ENCODE measurements at places on chromosomes 12 and 14.

DNA sequence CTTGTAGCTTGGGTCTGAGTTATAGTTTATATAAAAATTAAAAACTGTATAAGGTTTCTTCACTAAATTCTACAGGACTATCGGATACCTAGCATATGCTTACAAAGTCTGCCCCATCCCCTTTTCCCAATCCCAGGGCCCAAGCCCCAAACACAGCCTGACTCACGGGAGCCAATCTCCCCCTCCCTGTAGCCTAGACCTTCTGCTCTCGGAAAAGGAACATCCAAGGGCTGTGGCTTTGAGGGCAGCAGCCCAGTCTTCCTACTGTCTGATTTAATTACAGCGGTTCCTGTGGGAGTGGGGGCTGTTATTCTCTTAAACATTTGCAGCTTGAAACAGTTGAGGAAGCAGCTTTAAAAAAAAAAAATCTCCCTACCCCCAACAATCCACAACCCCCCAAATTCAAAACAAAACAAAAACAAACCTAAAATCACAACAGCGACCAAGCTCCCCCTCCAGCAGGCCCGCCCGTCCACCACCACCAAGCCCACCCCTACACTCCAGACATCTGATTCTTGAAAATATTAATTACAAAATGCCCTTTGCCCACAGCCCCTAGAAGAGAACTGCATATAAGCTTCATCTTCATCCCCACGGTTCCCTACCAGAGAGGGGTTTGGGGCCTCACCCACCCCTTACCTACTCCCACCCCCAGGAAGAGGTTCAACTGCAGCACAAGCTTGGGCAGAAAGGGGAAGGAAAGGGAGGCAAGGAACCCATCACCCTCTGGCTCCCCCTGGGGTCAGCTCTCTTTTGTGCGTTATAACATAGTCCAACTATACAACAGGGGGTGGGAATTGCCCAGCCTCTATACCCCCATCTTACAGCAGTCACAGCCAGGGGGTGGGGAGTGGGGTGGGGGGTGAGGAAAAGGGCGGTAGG, 1.1 kb upstream of the PRKAG1 start:
- DNase-seq: peak; percentile 60

- no peak for DNase-seq
Measured at GRCh38 chr12:40742041-40742440, 49.8 kb downstream of the CNTN1 start.

DNA sequence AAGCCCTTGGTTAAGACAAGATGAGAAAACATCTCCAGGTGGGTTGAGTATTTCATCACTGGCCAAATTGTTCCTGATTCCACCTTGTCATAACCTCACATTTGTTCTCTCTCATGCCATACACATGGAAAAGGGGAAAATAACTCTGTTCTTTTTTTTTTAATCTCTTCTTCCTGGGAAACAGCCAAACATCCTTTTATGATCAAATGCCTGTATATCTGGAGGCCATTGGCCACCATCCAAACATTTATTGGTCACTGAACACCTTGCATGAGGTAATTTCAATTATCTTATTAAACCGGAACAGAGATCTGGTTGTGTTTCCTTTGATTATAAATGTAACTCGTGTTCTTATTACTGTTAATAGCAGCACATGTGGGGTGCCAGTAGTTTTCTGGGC, 469.6 kb downstream of the NPAS3 start:
- no peak for DNase-seq

DNA sequence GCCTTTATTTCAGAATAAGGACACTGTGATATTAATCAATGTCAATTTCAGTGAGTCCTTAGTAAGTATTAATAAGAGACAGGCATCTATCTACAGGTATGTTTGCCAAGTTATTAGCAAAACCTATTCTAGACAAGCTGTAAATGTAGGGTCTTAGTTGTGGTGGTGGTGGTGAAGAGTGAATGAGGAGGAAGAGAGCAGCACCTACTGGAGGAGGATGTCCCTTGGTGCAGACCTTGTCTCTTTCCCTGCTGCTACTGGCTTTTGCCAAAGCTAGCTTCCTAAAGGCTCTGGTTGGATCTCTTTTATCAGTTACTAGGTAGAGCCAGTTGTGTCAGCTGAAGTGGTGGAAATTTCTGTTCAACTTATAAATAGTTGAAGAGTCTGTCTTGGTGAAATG, 304.8 kb upstream of the ATP2B1 start:
- DNase-seq: no peak

- DNase-seq: no peak
Measured at GRCh38 chr14:54226558-54226957, 170.2 kb upstream of the CDKN3 start.

DNA sequence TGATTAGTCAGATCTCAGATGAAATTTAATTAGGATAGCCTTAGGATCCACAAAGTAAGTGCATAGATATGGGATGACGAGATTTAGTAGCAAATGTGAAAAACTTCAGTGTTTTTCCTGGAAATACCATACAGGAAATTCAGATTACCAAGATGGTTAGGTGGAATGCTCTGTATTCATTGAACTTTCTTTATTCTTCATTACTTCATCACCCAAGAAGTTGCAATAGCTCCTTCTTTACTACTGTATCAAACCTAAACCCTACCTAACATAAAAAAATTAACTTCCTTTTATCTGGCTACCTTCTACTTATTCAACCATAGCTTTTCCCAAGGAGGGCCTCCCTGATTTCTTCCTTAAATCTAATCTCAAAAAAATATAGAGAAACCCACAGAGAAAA, 100.4 kb downstream of the TTC6 start:
- DNase-seq: no peak

- no peak for DNase-seq
Measured at GRCh38 chr14:53001787-53002378, 51.0 kb upstream of the FERMT2 start.
